ENCODE measurements at places on chromosomes 5 and 9.

- no peak for DNase-seq
Measured at GRCh38 chr5:79269733-79270166, 33.8 kb downstream of the JMY start.

DNA sequence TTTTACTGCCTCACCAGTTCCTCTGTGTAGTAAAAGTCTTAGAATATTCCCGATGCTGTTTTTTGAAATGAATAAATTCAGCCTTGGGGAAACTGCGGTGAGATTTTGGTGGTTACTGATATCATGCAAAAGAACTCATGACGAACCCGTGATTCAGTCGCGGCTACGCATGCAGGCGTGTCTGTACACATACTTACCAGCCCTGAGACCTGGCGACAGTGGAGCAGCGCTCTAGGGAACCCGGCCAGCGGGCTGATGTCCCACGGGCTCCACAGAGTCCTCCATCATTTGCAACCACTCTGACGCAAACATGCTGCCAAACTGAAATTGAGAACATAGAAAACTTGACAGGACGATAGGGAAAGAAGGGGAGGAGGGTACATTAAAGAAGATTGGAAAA is 315.6 kb upstream of the DAB2 start:
- DNase-seq, result no peak

DNA sequence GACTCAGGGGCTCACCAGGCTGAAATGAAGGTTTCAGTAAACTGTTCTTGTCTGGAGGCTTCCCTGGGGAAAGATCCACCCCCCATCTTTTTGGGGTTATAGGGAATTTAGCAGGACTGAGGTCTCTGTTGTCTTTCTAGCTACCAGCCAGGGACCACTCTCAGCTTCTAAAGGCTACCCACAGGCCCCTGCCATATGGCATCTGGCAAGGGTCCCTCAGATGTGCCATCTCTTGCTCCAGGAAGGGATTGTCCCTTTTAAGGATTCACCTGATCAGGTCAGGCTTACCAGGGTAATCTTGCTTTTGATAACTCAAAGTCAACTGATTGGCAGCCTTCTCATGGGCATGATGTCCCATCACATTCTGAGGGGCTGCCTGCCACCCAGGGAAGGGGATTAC is 65.0 kb downstream of the NSUN2 start:
- DNase-seq, result no peak

DNA sequence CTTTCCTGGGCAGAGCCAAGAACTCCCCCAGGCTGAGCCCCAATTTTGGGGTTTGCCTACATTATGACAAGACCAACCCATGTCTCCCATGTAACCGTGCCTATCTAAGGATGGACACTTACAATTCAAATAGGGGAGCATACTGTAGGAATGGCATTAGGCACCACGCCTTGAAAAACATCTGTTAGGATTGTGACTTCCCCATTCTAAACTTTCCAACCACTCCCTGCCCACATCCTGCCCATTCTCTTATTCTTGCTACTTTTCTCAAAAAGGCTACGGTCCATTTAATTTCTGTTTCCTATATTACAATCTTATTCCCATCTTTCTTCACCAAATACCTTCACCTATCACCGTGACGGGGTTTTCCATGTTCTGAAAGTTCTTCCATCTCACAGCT is 99.2 kb downstream of the LPAR1 start:
- no peak for DNase-seq

DNA sequence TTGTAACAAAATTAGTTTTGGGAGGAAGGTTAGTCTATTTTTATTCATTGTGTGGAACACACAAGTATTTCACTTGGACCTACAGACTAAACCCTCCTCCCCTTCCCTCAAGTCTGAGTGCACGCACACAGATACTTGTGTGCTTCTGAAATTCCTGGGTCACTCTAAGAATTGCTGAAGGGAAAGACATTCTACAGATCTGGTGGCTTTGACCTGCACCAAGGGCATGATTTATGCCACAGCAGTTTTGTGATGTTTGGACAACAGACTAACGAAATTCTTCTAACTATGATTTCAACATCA is 150.5 kb downstream of the ARL15 start:
- DNase-seq, result no peak
